ENCODE measurements at places on chromosomes 2 and 18.

DNA sequence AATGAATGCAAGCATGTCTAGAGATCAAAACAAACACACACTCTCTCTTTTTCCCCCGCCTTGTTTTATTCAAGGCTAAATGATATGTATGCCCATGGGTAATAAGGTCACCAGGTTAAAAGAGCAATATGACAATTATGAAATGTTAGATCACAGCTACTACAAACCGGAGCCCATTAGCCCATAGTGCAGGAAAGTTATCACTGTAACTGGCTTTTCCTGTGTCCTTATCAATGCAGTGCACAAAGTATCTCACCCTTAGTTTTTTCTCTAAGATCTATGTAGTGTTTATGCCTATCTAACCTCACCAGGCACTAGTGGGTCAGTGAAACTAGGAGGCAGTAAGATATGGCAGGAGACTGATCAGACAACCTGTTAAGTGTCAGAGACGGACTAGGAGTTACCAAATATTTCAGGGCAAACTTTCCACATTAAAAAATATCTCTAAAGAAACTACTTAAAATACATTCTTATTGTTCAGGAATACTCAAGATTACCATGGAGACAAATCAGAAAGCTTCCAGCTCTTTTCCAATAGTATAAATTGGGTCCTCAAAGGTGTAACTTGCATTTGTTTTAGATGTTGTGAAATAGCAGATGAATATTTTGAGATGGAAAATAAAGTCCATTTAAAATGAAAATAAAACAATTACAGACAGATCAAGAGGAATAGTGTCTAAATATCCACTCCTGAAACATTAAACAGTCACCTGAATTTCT lies 282.2 kb downstream of the EXOC6B start:
- DNase-seq: no peak

GRCh38 chr2:98043101-98043500 lies 43.9 kb upstream of the VWA3B start:
- no peak for DNase-seq

DNA sequence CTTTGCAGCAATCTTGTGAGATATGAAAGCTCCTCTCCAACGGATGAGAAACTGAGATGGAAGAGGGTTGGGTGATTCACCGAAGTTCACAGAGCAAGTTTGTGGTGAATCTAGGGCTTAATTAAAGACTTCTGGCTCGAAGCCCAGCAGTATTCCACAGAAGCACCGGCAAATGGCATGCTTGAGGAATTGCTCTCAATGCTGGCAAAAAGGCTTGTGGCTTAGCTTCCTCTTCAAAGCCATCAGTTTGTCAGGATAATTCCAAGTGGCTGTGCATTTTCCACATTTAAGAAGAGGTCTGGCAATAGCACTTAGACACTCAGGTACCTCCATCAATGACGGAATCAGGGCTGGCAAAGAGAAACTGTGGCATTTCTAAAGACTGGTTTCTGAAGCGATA lies 98.7 kb upstream of the SLC66A3 start:
- no peak for DNase-seq

DNA sequence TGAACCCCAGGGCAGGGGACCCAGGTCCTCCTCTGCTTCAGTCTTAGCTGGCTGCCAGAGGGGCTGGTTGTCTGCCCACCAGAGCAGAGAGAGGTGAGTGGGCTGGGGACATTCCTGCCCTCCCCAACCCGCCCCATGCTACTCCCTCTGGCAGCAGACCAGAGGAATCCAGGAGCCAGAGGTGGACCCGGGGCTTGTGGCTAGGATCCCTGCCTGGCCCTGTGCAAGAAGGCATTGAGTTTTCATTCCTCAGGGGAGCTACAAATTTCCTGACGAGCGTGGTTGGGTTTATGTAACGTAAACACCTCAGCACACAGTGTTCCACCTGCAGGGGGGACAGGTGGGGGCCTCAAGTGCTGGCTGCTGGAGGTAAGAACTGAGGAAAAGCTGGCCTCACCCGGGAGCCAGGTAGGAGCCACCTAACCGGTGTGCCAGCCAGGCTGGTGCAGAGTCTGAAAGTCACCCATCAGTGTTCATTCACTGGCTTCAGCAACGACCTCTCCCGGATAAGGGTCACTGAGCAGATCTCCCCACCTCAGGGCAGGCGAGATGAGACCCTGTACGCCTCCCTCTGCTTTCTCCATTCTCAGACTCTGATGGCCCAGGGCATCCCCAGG lies 246.8 kb downstream of the DYSF start:
- DNase-seq: no peak

DNA sequence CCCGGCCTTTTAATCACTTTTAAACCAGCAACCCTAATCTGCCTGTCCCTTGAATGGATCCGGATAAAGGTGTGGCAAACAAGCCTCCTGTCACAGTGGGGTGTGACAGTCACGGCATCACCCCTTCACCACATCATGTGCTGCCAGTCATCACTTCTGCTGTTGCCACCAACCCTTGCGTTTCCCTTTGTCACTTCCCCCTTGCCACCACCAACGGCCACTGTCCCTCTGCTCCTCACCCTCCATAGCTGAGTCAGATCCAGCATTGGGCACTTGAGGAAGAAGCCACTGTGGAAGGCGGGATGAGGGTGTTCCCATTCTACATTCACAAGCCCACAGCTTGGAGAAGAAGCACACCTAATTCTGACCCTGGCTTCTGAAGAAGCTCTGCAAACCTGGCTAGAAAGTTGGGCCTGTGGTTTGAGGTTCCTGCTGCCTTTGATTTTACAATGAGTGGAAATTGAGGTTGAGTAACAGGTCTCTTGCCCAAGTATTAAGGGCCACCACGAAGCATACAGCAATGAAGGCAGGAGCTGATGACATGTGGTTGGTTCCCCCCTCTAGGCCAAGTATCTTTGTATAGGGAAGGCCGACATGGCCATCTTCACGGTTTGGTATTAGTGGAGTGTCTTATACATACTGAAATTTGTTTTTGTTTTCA lies 22.9 kb upstream of the DARS1 start:
- peak; percentile 73 for DNase-seq

- DNase-seq: no peak
These were observed 104.3 kb upstream of the PXDN start for GRCh38 chr2:1848599-1848995.

DNA sequence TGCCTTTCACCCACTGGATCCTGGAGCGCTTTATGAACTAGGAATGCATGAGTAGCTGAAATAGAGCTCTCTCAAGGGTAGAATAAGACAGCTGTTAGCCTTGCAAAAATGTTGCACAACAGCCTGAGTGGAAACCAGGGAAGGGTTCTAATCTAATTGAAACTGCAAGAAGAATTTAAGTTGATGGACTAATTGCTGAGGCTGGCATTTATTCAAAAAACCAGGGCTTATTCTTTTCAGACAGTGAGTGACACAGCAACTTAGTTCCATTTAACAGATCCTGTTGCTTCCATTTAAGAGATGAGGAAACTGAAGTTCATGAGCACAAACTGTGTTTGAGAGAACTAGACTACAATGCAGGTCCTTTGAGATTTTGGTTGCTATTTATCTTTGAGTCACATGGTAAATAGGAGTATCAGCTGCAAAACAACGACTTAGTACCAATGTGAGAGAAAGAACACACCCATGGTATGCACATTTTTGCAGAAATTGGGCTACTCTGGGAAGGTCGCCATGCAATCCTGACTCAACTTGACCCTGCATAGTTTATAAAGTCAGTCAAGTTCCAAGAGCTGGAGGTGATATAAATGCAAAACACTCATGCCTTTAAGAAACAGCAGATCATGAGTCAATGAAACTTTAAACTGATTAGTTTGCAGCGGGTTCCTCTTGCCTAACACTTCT lies 76.4 kb upstream of the PARD3B start:
- no peak for DNase-seq

DNA sequence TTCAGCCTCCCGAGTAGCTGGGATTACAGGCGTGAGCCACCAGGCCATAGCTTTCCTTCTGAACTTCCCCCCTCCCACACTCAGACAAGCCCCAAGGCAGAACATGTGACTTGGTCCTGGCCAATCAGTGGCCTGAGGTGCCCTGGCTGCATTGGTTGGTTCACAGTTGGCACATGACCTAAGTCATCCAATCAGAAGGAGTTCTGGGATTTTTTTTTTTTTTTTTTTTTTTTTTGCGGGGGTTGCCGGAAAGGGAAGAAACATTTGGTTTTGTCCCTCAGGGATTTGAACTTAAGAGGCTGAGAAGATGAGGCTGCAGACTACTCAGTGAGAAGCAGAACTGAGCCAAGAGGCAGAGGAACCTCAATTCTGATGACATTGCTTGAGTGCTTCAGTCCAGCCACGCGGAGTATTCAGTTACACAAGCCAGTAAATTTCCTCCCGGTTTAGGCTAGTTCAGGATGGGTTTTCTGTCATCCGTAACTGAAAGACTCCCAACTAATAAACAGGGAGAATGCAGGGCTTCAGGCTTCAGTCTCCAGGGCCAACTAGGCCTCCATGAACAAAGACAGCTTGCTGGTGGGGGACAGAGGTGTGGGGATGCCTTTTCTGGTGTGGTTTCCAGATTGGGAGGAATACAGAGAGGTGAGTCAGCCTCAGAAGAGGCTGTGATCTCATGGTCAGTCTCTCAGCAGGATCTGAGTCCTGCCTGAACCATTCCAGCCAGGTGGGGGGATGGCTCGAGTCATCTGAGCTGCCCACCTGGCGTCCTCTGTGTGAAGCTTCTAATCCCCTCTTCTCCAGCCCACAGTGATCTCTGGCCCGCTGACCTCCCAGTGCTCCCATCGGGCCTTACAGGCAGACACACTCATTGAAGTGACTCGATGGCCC lies 9.2 kb downstream of the PTMA start:
- DNase-seq: no peak

- DNase-seq: no peak
These were observed 61.2 kb upstream of the ZCCHC2 start for GRCh38 chr18:62461591-62461990.

DNA sequence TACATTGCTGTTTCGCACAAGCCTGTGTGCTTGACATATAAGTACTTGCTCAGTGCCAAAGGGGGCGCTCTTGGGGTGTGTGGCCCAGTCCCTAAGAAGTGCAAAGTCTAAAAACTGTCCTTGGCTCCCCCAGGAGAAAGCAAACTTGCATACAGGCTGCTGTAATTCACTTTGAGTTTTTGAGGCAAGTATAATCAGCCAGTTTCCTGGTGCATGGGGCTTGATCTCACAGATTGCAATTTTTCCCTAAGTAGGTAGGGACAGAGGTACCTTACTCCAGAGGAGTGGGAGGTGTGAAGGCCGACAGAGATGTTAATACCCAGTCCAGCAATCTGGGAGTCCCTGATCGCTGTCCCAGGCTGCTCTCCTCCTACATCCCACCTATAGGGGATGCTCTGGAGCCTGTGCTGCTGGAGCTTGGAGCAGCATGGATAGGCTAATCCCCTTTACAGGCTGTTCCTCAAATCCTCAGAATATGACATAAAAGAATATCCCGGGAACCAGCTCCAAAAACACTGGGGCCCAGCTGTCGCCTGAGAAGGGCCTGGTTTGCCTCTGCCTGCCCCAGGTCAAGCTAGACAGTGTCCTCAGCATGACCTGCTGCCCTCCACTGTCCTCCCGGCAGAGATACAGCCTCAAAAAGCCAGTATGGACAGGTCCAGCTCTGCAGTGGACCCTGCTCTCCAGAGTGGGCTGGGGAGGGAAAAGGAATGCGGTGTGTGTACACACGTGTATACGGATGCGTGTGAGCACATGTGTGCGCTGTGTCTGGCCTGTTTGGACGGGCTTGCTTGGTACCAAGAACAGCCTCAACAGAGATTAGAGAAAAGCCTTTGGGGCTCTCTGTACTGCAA lies 136.5 kb upstream of the HAAO start:
- peak; percentile 36 for DNase-seq

DNA sequence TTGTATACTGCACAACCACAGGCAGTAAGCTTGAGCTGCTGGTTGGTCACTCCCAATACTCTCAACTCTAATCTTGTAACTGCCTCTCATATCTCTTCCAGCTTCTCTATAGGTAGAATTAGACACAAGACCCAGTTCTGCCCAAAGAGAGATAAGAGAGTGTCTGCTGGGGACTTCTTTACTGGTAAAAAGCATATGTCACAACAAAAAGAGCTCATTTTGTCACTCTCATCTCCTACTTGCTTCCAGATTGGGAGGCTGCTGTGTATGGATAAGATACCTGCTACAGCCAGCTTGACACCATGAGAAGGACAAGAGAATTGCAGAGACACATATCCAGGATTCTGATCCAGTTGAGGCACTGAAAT lies 165.2 kb downstream of the PTH2R start:
- no peak for DNase-seq

- DNase-seq: no peak
These were observed 459.8 kb upstream of the SLC14A2 start for GRCh38 chr18:45155526-45155925.

GRCh38 chr2:217168496-217168895 lies 308.6 kb upstream of the TNP1 start:
- DNase-seq: no peak

DNA sequence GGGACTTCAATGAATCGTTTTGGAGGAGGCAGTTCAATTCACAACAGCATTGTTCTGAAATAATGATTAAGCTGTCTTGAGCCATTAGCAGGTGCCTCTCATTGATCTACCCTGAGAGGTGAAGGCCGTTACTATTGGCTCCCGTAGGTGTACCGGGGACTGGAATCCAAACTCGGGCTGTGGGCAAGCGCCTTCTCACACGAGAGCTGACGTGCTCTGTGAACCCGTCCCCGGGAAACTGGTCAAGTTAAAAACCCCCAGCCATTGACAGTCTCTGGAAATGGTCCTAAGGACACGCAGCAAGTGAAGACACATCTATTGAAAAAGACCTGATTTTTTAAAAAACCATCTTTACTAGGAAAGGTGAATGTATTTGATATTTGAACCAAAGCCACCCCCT lies 8.1 kb upstream of the NFATC1 start:
- no peak for DNase-seq

DNA sequence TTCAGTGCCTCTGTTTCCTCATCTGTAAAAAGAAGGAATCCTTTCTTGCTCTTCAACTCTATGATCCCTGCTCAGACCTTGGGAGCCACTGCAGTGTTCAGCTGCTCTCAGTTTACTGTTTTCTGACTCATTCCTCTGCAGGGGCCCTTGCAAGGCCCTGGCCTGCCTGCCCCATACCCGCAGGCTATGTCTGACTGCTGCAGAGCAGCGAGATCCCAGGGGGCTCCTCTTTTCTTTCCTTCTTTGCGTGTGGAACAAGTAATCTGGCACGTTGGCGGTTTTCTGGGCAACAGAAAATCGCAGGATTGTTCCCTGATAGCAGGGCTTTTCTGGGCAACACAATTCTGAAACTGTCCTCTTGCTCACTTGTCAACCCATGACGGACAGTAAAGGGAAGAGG lies 376.0 kb downstream of the DCC start:
- DNase-seq: no peak

GRCh38 chr18:23231340-23232021 lies 96.2 kb downstream of the CABLES1 start:
- DNase-seq: peak; percentile 91

DNA sequence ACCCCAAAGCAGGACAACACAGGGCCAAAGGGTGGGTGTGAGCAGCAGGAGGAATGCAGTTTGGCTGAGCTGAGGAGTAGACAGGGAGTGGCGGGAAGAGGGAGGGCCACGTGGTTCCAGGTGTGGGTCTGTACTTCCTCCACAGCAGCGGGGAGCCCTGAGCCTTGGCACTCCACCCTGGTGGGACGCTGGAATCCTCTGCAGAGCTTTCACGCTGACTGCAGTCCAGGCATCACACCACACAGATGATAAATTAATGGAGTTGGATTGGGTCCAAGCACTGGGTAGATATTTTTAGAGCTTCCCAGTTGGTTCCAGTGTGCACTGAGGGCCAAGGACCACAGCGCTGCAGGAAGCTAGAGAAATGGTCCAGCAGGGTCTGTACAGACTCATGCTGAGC lies 67.0 kb upstream of the TMEM200C start:
- DNase-seq: no peak
